Panc1 (cell line): ENCODE measurements at places on chromosomes 5 and 9. TPM values are rescaled to one million over a fixed set of nuclear protein-coding genes. Genes with fewer than 3 reads are reported as not detected.

DNA sequence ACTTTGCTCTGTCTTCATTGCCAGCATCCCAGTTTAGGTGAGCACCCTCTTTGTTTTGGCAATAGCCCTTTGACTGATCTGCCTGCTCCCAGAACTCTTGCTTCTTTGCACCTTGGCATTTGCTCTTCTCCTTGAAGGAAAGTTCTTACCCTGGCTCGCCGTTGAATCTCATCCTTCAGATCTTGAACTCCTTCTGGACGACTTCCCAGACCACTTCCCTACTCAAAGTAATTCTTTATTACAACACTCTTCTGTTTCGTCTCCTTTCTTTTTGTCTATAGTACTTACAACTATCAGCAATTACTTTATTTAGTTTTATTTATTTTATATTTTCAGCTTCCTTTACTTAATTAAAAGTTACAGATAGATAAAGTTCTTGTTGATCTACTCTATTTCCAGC, 1510.1 kb downstream of the MAT2B start:
- no peak for DNase-seq

DNA sequence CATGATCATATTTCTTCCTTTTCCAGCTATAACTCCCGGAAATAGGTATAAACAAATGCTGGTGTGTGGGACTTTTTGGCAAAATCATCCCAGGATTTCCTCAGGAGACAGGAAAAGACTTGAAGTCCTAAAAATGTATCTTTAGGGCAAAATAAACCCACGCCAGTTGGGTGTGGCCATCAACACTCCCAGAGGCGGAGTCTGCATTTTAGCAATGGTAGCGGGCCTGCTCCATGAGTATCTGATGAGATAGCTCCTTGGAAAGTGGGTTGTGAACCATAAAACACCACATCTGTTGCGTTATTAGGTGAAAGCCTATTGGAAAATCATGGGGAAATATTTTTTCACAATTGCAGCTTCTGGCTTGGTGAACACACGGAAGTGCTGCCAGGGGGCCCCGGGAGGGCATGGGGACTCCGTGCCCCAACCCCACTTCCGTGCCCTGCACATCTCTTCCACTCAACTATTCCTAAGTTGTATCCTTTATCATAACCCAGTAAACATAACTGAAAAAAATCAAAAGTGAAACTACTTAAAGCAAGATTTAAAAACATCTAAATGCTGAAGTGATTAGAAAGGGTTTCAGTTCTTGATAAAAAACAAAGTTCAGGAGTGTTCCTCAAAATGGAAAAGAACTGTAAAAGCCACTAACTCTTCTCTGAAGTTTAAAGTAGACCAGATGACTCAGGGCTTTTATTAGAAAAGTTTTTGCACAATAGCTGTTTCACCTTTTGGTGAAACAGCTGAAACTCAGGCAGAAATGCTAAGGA, 111.2 kb downstream of the LRRC70 start:
- DNase-seq: no peak

DNA sequence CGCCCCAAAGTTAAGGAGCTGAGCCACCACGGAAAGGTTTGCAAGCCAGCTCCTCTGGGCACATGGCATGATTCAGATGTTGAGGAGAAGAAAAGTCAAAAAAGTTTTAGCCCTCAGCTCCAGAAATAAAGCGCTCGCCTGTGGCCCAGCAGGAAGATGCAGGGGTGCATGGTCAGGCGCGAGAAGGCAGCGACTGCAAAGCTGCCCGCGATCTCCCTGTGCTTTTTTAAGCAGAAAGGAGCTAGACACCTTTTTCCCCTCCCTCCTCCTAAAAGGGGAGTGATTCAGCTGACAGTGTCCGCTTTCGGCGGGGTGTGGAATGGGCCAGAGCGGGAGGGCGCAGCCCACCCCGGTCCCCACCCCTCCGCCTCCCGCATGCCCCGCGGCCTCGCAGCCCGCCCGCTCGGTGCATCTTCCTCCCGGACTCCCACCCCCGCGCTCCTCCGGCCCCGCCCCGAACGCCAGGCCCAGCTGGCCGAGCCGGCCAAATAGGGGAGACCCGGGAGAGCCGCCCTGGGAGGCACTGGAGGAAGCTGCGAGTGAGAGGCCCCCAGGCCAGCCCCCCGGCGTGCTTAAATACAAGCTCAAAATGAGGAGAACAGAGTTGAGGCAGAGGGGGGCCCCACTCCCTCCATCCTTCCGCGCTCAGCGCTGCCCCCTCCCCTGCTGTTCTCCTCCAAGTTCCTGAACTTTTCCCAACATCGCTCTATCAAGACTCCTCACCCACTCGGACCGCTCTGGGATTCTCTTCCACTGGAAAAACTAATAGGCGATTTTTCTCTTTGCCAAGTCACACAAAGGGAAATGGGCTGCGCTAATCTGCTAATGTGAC, at the start of gene ADAMTS12:
TSS of gene ADAMTS12 (minus strand) at position 203 of the 832 bp plus-strand sequence. CDS start at position 69, 134 bp downstream.
- DNase-seq: no peak

DNA sequence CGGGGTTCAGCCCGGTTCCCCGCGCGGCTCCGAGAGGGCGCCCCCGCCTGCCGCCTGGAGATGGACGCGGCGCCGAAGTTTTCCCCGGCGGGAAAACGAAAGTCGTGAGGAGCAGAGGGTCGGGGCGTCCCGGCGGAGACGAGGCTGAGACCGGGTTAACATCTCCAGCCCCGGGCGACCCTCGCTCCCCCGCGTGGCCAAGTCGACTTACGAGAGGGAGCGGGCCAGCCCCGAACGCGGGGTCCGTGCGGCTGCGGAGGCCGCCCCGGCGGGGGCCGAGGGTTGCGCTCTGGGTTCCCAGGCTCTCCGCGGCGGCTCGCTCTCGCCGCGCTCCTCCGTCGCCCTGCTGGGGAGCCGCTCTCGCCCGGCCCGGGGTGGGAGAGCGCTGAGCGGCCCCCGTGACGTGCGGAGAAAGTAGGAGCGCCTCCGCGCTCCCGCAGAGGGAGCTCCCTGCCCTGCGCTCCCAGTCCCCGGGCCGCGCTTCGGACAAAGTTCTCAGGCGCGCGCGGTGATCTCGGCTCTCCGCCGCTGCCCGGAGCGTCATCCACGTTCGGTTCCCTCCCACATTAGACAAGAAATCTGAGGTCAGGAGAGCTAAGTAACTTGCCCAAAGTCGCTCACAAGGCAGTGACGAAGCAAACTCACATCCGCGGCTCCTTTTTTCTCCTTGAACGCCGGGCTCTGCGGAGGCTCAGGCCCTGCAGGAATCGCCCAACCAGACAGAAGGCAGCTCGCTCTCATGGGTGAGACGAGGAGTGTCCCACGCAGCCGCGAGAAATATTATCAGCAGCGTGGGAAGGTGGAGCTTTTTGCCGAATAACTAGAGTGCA, 1.2 kb upstream of the GCNT4 start:
- no peak for DNase-seq

DNA sequence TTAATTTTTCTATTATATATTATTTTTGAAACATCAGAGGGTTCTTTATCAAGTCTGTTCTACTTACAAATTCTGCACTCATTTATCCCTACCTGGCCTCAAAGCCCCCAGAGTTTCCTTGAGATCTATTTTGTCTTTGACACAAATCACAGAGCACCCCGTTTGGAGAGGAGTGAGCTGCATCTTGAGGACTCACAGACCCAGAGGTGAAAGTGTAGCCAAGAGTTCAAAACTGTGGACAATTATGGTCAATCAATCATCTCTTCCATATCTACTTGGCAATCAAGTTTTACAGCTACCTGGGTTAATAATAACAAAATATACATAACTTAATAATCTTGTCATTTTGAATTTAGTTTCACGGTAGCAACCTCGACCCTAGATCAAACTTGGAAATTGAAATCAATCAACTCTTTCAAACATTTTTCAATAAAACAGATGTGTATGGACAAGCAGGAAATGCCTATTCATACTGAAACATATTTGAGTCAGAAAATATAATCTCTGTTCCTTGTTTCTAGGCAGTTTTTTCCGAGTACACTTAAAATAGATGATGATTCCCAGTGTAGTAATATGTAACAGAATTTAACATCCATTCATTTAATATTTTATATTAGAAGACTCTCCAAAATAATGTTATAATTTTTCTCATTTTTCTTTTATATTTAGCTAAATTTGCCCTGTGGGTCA, 13.7 kb upstream of the SYK start:
- no peak for DNase-seq

DNA sequence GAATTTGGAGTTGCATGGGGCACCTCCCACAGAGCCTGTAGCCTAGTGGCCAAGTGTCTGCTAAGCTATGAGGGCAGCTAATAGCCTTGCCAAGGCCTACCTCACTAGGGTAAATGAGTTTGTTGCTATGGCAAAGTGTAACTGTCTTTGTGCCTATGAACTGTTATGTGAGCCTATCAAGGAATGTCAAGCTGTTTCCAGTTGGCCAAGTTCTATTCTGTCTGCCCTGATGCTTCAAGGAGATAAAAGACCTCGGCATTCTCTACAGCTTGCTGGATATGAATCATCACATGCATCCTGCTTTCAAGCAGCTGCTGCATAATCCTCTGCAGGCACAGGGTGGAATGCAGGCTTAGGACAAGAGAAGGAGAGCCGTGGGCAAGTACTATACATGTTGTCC, 69.8 kb upstream of the CCDC112 start:
- DNase-seq: no peak

DNA sequence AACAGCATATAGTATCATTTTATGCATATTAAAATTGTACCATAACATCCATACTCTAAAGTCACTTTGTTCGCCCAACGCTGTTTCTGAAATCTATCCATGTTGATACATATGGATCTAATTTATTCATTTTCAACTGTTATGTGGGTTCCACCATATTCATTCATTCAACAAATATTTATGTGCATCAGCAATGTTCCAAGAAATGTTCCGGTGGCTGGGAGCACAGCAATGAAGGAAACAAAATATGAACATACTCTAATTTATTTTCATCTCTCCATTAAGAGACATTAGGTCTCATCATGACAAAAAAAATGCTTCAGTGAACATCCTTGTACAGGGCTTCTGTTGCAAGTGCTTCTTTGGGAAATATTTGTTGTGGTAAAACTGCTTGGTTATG, 75.4 kb downstream of the MARCHF3 start:
- DNase-seq: no peak

GRCh38 chr5:81606150-81606549, 144.7 kb downstream of the SSBP2 start:
- no peak for DNase-seq

DNA sequence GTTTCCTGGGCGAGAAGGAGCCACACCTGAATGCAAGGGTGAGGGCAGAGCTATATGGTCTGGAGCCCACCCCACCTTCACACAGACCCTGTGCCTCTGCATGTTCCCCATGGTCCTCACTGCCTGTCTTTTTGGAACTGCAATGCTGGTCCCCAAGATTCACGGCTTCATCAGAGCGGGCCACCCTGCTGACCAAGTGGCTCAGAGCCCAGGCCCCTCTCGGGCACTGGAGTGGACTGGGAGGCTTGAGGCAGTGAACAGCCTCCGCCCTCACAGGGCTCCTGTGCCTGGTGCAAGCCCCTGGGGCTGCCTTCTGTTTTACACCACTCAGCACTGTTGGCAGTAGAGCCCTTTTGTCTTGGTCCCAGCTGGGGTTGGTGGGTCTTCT, 143.2 kb downstream of the CACNA1B start:
- DNase-seq: no peak

GRCh38 chr9:98162613-98163012, 29.8 kb downstream of the CORO2A start:
- no peak for DNase-seq

- no peak for DNase-seq
Measured at GRCh38 chr5:9409413-9409960, 136.4 kb downstream of the SEMA5A start.

DNA sequence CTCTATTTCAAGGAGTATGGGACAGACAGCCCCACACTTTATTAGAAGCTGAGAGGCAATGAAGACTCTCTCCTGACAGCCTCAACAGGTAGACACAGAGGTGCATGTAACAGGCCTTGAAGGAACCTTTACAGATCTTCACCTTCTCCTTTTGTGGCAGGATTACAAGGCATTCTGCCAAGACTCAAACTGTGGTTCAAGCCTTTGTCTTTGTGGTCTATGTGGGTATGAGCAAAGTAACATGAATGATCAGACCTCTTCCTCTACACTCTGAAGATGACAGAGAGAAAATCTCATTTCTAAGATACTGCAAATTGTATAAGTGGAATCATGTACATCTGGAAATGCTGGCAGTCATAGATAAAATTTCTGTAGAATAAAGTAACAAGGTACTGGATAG, 346.9 kb downstream of the CDH9 start:
- no peak for DNase-seq

GRCh38 chr5:80255811-80256712, at the start of gene SERINC5:
Gene SERINC5, minus strand, starts transcription at chr5:80256048. Its CDS starts 126 bp downstream, at chr5:80255922.
- DNase-seq: no peak

- no peak for DNase-seq
Measured at GRCh38 chr9:89883401-89884341, 278.9 kb downstream of the GADD45G start.

SIT1 gene
- not detected for total RNA-seq

ANKRD31 gene
- total RNA-seq: not detected

OSMR gene
- 82.4 TPM for total RNA-seq
